Stimulated activated CD8-positive, alpha-beta memory T cell treated with anti-CD3 and anti-CD28 coated beads, Interleukin-15, amount 100 ng/mL, for 48 hours (primary cell): ENCODE measurements at places on chromosomes 1 and 21.
A peak's percentile ranks its signal among the peaks of the same experiment; 100 is the strongest.

DNA sequence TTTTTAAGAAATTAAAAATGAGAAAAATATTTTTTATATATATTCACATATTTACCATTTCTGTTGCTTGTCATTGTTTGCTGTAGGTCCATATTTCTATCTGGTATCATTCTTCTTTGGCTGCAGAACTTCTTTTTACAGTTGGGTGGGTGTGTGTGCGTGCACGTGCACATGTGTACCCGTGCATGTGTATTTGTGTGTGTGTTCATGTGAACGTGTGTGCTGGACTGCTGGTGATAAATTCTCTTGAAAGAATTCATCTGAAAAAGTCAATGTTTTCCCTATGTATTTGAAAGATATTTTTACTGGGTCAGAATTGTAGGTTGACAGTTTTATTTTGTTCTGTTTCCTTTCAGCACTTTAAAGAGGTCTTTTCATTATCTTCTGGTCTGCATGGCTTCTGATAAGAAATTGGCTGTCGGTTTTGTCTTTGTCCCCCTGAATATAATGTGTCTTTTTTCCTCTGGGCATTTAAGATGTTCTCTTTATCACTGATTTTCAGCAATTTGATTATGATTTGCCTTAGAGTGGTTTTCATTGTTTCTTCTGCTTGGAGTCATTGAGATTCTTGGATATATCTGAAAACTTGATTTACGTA lies 34.5 kb upstream of the DPH5 start:
- no peak for DNase-seq

DNA sequence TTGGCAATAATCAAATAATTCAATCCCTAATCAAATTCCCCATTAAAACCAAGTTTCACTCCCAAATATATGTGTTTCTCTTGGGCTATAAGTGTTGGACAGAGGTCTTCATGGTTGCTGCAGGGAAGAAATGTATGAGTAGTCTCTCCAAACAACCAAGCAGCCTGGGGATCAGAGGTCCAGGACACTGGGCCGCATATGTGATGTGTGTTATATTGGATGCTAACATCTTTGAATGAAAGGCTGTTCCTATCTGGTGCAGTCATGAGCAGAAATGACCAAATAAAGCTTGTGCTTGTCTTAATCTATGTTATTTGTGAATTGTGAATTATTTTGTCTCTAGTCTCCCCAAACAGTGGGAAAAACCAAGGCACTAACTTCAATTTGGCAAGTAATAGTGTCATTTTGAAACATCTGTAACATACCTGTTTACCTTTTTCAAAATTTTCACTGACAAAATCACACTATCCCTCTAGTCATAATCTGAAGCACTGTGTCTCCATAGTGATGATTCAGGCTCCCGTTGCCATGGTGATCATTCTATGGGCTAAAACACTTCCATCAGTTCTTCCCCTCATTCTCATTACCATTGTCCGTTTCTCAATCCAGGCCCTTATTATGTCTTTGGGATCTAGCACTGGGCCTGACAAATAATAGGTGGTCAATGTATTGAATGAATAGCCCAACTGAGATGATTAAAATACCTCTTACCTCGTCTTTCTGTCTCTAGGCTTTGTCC lies 12.5 kb upstream of the TADA1 start:
- no peak for DNase-seq

DNA sequence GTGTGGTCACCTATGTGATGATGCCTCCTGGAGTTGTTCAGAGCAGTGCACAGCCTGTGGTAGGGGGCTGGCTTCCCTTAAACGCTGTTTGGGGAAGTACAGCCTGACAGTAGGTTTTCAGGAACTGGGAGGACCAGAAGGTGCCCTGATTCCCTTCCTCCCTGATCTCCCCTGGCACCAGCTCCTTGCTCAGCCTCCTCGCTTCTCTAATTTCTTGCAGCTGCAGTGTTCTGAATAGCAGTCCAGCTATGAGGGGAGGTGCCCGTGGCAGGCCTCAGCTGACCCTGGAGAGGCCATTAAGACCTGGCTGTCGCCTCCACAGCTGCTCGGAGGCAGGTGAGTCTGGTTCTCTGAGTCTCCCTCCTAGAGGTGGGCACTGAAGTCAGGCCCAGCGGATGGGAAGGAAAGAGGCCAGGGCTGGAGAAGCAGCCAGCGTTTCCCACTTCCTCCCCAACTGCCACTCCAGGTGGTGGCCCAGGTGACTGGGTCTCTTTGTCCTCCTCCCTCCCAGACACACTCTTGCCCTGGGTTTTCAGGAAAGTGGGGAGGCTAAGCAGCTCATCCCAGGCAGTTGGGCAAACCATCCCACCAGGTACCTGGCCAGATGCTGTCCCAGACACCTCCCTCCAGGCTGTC lies 52.0 kb upstream of the RPL11 start:
- DNase-seq, result no peak

GRCh38 chr1:32798191-32798590 lies 19.0 kb downstream of the YARS1 start:
- no peak for DNase-seq

- no peak for DNase-seq
Measured at GRCh38 chr21:34830386-34831170, 161.8 kb downstream of the CLIC6 start.

- DNase-seq, result no peak
Measured at GRCh38 chr1:229470406-229471043, 36.6 kb upstream of the ACTA1 start.

DNA sequence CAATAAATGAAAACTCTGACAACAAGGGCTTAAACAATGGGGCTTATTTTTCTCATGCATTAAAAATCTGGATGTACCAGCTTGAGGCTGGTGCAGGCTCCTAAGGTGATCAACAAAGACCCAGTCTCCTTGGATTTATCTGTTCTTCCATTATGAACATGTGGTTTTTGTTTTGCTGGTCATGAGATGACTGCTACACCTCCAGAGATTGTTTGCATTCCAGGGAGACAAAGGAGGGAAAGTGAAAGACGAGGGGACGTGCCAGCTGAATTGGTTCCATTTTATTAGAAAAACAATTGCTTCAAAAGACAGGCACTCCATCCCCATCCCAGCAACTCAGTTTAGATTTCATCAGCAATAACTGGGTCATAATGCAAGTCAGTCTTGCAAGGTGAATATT lies 90.9 kb upstream of the KCNK1 start:
- no peak for DNase-seq

DNA sequence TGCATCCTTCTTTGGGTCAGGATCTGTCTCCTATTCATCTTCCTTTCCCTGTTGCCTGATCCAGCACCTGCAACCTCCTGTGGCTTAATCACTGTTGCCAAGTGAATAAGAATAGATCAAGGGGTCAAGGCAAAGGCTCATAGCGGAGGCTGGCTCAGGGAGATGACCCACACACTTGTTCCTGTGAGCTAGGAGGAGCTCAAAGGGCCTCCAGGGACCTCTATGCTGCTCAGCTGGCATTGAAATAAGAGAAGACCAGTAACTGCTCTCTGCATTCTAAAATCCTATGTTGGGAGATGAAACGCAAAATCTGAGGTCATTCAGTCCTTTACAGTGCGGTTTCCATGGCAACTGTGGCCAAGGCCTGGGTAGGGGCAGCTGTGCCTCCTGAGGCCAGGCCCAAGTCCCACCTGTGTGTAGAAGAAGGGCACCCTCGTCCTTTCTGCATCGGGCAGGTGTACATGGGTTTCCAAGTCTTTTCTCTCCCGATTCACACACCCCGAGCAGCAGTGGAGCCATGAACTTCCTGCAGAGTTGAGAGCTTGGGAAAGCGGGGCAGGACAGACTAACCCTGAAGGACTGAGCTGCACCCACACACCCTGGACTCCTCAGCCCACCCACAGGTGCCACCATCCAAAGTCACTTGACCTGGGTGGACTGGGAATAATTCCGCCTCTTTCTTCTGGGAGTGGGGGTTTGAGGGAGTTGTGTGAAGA lies 27.8 kb upstream of the STUM start:
- no peak for DNase-seq

GRCh38 chr21:45997205-45997494 lies 15.6 kb downstream of the COL6A1 start:
- DNase-seq, result no peak

- no peak for DNase-seq
Measured at GRCh38 chr1:245217853-245218608, 63.2 kb downstream of the KIF26B start.

DNA sequence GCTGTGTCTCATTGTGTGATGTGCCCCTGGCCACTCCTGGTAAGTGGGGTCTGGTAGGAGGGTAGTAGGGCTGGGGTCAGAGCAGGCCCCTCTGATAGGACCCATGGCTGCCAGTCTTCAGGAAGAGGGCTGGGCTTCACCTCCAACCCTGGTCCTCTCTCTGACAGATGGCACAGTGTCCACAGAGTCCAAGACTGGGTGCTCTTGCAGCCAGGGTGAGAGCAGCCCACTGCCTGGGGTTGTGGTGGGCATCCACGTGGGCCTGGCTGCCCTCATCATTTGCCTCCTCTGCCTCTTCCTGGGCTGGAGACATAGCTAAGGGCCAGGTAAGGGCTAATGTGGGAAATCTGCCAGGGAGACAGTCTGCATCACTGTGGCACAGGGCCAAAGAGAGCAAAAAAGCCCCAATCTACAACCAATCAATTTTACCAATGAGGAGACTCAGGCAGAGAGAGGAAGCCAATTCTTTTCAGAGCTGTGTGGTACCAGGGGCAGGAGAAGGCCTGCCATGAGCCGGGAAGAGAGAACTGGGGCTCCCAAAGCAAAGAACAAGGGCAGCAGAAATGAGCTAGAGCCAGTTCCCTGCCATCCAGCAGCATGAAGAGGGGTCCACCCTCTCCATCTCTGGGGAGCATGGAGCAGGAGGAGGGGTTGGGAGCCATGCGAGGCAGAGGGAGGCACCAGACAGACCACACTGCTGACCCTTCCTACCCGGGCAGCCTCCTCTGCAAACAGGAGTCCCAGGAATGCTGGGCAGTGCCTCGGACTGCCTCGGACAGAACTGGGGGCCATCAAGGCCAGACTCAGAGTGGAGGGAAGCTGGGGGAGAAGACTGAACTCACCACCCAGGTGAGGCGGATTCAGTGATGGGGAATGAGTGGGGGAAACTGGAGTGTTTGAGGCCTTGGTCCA lies 26.8 kb downstream of the SLC27A3 start:
- no peak for DNase-seq

DNA sequence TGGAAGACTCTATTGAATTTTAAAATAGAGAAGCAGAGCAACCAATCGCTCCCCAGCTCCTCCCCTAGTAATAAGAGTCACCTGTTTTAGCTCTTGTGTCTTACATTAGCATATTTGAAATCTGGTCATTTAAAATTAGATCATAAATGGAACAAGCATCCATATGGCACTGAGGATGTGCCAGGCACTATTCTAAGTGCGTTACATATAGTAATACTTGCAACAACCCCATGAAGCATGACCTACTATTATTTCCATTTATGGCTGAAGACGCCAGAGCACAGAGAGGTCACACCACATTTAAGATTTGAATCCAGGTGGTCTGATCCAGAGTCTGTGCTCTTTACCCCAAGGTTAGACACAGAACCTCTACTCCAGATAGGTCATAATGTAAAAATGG lies 82.0 kb upstream of the HIVEP3 start:
- no peak for DNase-seq

- no peak for DNase-seq
Measured at GRCh38 chr1:166933633-166934032, 41.7 kb downstream of the ILDR2 start.

DNA sequence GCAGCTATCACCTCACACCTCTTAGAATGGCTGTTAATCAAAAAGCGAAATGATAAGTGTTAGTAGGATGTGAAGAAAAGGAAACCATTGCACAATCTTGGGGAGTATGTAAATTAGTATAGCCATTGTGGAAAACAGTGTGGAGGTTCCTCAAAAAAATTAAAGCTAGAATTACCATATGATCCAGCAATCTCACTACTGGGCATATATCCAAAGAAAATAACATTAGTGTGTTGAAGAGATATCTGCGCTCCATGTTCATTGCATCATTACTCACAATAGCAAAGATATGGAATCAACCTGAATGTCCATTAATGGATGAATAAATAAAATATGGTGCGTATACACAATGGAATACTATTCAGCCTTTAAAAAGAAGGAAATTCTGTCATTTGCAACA lies 68.9 kb downstream of the SNRPE start:
- no peak for DNase-seq

- no peak for DNase-seq
Measured at GRCh38 chr1:178037510-178038253, 56.2 kb upstream of the RASAL2 start.

DNA sequence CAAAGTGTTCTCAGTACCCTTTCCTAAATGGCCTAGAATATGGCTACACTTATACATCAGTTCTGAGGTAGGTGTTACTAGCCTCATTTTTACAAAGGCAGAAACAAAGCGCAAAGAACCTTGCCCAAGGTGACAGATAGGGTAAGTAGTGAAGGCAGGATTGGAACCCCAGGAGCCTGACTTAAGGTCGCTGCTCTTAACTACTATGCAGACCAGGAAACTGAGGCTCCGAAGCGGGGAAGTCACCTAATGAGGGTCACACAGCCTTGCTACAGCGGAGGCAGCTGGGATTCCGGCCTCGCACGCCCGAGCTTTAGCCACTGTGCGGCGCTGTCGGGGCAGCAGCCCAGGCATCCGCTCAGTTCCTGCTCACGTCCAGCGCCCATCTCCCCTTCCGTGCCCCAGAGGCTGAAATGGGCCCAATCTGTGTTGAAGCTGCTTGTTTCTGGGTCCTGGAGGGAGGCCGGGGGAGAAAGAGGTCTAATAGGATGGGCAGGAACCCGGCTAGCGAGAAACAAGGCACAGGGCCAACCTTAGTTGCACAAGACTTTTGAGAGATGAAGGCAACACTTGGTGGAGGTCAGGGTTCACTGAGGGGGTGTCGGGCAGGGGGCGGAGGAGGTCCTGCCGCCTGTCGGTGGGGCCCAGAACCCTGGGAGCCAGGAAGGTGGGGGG lies 1.4 kb upstream of the FOXD2 start:
- peak; percentile 68 for DNase-seq

DNA sequence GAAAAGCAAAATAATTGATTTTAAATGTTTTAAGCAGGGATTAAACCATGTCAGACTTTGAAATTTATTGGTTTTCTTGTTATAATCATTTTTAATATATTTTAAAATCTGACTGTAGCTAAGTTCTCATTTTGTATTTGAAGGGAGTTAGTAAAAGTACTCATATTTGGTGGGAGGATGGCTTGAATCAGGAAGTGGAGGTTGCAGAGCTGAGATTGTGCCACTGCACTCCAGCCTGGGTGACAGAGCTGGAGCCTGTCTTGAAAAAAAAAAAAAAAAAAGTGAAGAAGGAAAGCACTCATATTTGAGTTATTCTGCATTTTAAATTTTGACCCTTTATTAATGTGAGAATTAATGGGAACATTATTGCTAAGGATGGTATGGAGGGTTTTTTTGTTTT lies 106.0 kb downstream of the RABGAP1L start:
- DNase-seq, result no peak
